ENCODE measurements at places on chromosomes 3 and 15. TPM values are rescaled to one million over a fixed set of nuclear protein-coding genes. Genes with fewer than 3 reads are reported as not detected.

GABRR3 gene
- not detected for total RNA-seq

CDCP1 gene
- total RNA-seq, result 7.1 TPM

IL17RE gene
- total RNA-seq, result 0.94 TPM

CFAP91 gene
- 0.11 TPM for total RNA-seq

CCPG1 gene
- 18.8 TPM for total RNA-seq

DNASE1L3 gene
- total RNA-seq, result not detected

STX19 gene
- not detected for total RNA-seq

LMAN1L gene
- total RNA-seq, result 0.37 TPM

GRCh38 chr15:84904419-84904818 lies 20.0 kb downstream of the SLC28A1 start:
- no peak for DNase-seq

DNA sequence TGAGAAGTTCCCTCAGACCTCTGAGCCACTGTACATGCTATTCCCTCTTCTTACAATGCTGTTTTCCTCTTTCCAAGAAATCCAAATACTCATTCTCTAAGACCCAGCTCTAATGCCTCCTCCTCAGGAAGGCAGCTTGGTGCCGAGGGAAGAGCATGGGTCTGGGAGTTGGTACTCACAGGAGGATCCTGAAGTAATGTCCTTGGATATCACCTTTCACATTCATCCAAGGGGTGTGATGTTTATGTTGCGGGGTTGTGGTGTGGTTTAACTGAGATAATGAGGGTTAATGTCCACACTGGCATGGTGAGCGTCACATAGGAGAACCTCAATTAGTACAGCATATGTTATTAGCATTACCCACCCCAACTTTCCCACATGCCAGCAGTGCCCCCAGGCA lies 31.9 kb downstream of the MYL3 start:
- DNase-seq, result no peak

- no peak for DNase-seq
These were observed 49.5 kb upstream of the SEC13 start for GRCh38 chr3:10370429-10370828.

DNA sequence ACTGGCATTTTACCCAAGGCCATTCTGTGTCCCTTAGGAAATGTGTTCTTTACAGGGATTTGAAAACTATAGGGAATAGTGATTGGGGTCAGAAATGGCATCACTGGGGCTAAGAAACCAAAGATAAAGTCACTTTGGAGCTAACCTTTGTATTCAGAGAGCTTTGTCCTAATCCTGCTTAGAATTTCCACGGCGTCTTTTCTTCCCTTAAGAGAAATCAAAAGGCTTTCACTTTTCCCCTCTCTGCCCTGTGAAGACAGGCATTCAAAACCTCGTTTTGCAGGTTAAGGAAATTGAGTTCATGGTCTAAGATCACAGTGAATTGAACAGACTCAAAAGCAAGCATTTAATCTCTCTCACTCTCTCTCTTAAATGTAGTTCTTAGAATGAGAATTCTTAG lies 182.5 kb downstream of the VGLL4 start:
- no peak for DNase-seq

DNA sequence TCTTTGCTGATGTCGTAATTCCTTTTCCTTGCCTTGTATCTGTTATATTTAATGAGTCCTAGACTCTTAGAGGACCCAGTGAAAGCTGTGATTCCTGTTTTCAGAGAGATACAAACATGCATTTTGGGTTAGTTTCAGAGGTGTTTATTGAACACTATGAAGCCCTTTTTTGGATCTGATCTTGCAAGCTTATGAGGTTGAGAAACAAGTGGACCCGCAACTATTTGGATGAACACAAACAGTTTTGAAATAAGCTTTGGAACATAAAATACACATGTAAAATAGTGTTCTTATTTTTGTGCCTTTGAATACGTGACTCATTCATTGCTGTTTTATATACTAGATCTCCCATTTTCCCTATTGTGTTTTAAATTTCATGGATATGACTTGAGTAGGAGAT lies 33.5 kb downstream of the SNRK start:
- DNase-seq, result no peak

- no peak for DNase-seq
These were observed 643.7 kb upstream of the NAALADL2 start for GRCh38 chr3:174215456-174215855.

DNA sequence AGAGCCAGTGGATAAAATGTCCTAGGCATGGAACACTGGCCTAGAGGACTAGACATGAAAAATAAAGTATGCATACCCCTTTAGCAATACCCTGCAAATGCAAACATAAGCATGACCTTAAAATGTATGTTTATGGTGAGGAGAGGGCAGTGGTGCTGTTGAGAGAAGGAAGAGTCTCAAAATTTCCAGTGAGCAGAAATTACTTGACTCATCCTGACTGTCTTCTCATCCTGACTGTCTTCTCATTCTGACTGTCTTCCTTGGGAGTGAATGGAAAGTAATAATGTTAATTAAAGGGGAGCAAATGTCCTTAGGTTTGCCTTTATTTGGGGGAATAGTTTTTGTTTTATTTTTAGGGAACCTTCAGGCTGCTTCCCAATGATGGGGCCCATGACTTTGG lies 121.5 kb upstream of the GALNT15 start:
- DNase-seq, result no peak

DNA sequence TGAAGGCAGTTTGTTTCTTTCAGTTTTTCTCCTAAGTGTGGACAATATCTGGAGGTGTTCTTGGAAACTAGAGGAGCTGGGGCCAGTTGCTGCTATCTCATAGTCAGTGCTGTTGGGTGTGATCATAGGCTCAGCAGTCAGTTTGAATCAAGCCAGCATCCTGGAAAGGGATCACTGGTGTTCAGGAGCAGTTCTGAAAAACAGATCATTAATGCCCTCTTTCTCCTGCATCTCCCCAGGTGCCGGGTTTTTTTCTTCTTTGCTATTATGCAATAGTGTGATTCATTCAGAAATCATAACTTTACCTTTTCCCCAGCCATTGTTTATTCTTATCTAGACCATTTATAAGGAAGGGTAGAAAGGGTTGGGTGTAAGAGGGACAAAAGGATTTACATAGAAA lies 24.0 kb downstream of the LNP1 start:
- no peak for DNase-seq

- no peak for DNase-seq
These were observed 324.8 kb upstream of the LRRFIP2 start for GRCh38 chr3:37499061-37499785.

DNA sequence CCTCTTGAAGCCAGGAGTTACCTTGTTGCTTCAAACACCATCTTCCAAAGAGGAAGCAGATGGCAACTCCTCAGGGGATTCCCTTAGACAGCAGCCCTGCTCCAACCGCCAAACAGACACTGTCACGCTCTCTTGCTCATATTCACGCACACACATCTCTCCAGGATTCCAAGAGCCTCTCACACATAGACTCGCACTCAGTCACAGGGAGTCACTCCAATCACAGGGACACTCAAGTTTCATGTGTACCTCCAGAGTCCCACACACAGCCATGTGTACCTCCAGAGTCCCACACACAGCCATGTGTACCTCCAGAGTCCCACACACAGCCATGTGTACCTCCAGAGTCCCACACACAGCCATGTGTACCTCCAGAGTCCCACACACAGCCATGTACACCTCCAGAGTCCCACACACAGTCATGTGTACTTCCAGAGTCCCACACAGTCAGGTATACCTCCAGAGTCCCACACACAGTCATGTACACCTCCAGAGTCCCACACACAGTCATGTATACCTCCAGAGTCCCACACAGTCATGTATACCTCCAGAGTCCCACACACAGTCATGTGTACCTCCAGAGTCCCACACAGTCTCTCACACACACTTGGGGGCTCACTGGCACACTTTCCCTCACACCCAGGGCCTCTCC lies 6.1 kb downstream of the VWA5B2 start:
- no peak for DNase-seq

- DNase-seq, result no peak
These were observed 53.6 kb downstream of the GHSR start for GRCh38 chr3:172394692-172395091.

DNA sequence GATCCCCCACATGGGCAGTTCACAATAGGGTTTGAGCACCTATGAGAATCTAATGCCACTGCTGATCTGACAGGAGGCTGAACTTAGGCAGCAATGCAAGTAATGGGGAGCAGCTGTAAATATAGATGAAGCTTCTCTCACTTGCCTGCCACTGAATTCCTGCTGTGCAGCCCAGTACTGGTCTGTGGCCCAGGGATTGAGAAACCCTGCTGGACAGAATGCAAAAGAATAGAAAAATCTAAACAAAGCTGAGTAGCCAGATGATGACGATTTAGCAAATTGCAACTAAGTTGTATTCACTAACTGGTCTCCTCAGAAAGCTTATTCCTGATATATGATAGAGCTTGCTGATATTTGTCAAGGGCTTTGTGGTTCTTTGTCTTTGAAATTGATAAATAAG lies 34.3 kb upstream of the APH1B start:
- no peak for DNase-seq

DNA sequence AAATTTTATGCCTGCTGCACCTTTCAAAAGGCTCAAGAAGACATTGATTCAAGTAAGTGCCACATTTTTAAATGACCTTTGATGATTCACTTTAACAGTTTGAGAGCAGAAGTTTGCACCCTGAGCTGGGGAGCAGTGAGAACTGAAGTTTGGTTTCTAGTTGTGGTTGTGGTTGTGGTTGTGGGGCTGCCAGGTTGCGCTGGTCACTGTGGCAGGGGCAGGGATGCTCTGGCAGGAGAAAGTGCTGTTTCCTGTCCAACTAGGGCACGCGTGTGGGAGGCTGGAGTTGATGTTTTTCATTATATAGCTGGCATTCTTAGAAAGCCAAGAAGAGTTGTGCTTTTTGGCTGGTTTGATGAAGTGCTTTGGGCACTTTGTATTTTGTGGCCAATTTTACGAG lies 339.7 kb upstream of the NR2F2 start:
- DNase-seq, result no peak

GRCh38 chr3:99862208-99862607 lies 44.5 kb downstream of the CMSS1 start:
- DNase-seq, result no peak

DNA sequence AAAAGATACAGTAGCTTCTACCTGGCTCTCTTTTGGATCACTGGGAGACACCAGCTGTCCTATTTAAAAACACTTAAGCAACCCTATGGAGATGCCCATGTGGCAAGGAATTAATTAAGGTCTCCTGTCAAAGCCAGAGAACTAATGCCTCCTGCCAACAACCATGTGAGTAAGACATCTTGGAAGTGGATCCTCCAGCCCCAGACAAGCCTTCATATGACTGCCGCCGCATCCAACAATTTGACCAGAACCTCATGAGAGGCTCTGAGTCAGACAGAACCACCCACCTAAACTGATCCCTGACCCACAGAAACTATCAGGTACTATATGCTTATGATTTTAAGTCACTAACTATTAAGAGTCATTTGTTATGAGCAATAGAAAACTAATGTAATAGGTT lies 22.3 kb downstream of the IFT80 start:
- no peak for DNase-seq

DNA sequence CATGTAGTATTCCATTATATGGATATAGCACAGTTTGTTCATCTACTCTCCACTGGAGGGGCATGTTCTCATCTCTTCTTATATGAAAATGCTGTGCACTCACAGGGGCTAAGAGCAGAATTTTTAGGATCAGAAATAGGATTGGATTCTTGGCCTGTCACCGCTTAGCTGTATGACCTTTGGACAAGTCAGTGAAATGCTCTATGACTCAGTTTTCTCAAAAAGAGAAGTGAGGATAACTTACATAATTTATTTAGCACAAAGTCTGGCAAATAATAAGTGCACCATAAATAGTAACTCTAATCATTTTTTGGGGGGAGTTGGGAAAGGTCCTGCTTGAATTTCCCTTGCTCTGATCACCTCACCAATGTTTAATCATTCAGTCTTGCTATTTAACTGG lies 103.7 kb upstream of the LRIG1 start:
- DNase-seq, result no peak

- peak; percentile 78 for DNase-seq
These were observed 1.1 kb downstream of the HHATL start for GRCh38 chr3:42701371-42702065.

DNA sequence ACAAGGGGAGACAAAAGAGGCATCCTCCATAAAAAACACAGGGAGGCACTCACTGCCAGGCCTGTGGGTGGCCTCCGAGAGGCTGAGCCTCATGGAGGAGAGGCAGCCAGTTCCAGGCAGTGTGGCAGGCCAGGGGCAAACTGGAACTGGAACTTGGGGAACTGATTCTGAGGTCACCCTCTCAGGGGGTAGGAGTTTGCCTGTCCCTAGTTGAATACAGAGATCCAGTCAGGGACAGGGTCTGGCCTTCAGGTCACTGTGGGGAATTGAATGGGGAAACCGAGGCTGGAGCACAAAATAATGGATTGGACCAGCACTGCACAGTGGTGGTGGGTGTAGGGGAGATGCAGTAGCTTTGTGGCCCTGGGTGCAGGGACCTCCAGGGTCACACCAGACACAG lies 58.7 kb downstream of the TPRA1 start:
- DNase-seq, result no peak

DNA sequence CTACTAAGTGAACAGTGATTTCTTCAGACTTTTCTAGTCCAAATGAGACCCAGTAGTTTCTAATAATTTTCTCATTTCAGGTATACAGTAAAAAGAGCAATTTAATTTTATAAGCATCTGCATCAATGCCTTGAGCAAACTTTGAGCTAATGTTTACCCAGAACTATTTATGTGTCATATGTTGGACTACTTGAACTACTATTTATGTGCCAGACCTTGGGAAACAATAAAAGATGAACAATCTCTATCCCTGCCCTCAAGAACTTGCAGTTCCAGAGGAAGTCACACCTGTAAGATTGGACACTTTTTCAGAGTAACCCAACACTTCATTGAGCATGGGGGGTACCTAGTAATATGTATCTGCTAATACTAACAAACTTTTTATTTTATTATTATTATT lies 2.3 kb upstream of the UBE3A start:
- no peak for DNase-seq

- DNase-seq, result no peak
These were observed 22.5 kb upstream of the GABRR3 start for GRCh38 chr3:98057631-98058030.

DNA sequence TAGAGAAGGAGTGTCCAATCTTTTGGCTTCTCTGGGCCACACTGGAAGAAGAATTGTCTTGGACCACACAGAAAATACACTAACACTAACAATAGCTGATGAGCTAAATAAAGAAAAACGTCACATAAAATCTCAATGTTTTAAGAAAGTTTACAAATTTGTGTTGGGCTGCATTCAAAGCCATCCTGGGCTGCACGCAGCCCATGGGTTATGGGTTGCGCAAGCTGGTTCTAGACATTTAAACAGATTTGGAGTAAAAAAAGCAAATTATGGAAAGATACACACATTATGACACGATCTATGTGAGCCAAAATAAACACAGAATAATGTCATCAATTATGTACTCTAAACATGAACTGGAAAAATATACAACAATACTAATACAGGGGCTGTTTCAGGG lies 703.3 kb upstream of the LMCD1 start:
- no peak for DNase-seq

DNA sequence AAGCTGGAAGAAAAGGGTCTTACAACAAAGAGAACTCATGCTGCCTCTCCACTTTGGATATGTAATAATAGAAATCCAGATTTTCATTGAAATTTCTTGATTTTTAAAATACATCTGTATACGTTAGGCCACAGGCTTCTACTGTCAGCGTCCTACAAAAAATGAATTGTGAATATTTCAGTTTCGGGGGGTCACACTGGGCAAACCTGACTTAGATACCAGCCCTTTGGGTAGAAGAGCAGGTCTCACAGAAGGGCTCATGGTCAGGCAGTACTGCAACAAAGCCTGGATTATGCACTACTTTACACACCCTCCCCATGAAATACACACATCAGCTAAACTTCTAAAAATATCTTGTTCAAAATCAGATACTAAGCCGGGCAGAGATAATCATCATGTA lies 294.5 kb downstream of the FHIT start:
- no peak for DNase-seq

Data from activated naive CD8-positive, alpha-beta T cell treated with anti-CD3 and anti-CD28 coated beads, Interleukin-2, amount 10 ng/mL, durations not matched to agents 7 days and 5 days (primary cell).